ENCODE measurements at places on chromosomes 1 and 21.

DNA sequence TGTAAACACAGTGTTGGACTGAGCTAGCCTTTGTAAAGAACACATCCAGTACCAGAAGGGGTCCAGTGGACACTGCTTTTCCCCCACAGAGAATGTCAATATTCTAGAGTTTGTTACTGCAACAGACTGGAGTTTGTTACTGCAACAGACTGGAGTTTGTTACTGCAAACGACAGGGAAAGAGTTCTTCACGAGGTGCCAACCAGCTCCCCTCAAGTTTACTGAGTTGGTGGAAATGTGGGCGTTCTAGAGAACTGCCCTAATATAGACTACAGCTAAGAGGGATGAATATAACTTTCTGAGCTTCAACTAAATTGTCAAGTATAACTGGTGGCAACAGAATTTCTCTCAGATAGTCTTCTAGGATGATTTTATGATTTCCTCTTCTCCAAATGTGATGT is 73.8 kb upstream of the NEK2 start:
- DNase-seq: no peak

DNA sequence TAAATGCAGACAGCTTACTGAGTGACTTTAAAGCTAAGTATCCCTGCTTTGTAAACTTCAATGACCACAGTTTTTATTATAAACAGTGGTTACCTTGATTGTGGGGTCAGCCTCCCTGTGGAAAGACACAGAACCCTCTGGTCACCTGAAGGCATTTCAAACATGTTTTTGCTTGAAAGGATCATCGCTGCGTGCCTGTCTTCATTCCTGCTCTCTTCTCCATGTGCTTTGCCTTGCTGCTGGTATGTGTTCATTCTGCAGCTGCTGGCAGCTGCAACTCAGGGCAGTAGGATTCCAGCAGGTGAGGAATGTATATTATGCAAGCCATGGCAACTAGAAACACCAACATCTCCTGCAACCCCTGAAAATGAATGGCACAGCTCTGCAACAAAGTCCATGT is 81.0 kb upstream of the VAV3 start:
- peak; percentile 39 for DNase-seq

GRCh38 chr1:62280150-62280549 is 39.1 kb downstream of the KANK4 start:
- DNase-seq: no peak

DNA sequence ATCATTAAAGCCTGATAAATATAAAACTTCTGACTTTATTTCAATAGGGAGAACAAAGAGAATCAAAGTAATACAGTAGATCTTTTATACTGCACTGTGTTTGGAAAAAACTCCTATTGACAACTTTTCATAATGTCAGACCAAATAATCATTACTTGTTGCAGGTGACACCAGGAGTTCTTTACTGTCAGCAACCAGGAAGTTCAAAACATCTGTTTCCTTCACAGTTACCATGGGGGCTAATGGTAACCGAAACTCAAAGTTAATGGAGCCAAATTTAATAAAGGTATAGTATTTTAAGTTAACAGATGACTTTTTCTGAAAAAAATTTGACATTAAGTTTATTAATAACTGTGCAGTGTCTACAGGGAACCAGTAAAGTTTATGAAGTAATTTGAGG is 10.6 kb downstream of the EFCAB7 start:
- no peak for DNase-seq

- no peak for DNase-seq
Measured at GRCh38 chr21:26366781-26367180, 196.2 kb upstream of the APP start.

- DNase-seq: no peak
Measured at GRCh38 chr1:95115708-95116137, 1.4 kb upstream of the TLCD4 start.

DNA sequence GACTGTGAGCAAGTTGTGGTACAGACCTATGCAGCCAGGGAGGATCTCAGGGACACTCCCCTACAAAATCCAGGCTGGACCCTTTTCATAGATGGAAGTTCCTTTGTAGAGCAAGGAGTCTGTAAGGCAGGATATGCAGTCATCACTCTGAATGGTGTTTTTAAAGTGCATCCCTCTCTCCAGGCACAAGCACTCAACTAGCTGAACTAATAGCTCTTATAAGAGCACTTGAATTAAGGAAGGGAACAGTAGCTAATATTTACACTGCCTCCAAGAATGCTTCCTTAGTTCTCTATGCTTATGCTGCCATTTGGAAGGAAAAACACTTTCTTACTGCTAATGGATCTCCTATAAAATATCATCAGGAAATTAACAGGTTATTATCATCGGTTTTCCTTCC is 27.0 kb upstream of the SMYD3 start:
- DNase-seq: no peak

GRCh38 chr1:85465099-85465785 is at the start of gene DDAH1:
TSS of gene DDAH1 (minus strand) at chr1:85465159. CDS start at chr1:85465045, 114 bp downstream.
- DNase-seq: peak; percentile 91

GRCh38 chr21:15149600-15150224 is 84.9 kb upstream of the NRIP1 start:
- no peak for DNase-seq

DNA sequence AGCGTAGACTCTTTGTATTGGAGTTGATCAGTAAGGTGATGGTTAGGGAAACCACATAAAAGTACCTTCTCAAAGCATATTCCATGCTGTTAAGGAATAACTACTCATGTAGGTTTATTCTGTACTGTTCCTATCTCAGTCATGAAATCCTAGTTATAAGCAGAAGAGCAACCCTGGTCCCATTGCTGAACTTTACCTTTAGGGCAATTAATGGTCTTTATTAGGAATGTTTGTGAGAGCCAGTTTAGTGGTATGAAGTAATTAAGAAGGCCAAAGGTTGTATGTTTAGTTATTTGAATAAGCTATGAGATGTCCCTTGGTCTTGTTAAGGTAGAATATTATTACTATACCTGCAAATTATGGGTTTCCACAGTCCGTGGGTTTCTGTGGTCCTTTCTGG is 44.0 kb downstream of the ACP6 start:
- DNase-seq: no peak

GRCh38 chr1:29414086-29414485 is 177.8 kb downstream of the PTPRU start:
- no peak for DNase-seq

All from astrocyte of the hippocampus (primary cell).